ENCODE measurements at places on chromosomes 12 and 14.
A peak's percentile ranks its signal among the peaks of the same experiment; 100 is the strongest.

DNA sequence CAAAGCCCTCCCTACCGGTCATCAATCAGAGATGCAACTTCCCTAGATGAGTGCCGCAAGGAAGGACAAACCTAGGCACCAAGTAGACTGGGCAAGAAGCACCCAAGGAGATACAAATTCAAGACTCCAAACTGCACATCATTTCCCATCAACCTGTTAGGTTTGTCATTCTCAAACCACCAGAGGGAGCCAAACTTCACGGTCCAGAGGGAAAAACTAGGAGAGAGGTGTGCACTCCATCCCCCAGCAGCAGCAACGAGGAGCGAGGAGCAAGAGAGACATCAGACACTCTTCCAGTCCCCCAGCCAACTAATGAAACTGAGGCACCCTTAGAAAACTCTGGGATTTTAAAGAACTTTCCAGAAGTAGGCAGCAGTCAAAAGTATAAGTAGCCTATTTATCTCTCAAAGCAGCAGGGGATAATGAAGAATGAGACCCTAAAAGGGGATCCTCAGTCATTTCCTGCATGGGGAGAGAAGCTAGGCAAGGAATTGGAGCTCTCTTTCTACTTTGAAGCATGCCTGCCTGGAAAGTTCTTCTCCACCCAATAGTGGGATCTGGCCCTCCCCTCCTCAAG lies 37.0 kb upstream of the NT5DC3 start:
- peak; percentile 70 for DNase-seq

DNA sequence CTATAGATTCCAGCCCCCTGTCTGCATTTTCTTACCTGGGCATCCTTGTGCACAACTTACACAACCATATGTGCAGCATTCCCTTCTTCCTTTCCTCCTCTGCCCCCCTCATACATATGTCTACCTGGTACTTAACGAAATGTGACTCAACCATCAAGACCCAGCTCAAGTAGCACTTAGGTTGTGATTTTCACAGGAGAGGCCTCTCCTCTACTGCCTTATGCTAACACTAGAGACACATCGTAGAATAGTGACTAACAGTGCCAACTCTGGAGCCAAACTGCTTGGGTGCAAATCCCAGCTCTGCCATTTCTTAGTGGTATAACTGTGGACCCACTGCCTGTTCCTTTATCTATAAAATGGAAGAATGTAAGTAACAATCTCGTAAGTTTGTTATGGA lies 24.1 kb upstream of the PLEKHA5 start:
- DNase-seq, result no peak

DNA sequence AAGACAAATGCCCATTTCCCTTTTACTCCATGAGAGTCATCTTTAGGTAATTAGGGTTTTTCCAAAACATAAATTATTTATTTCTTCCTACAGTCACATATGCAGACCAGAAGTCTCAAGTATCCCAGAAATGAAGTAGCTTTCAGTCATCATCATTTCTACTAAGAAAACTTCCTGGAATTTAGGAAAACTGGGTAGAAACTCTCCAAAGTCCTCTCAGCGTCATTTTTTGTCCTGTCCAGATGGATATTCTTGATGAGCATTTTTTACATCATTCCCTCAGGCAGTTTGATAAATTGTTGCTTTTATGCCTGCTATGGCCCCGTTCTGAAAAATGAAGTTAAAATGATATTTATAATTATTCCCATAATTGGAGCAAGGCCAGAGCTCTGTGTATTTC lies 93.9 kb upstream of the DCN start:
- no peak for DNase-seq

DNA sequence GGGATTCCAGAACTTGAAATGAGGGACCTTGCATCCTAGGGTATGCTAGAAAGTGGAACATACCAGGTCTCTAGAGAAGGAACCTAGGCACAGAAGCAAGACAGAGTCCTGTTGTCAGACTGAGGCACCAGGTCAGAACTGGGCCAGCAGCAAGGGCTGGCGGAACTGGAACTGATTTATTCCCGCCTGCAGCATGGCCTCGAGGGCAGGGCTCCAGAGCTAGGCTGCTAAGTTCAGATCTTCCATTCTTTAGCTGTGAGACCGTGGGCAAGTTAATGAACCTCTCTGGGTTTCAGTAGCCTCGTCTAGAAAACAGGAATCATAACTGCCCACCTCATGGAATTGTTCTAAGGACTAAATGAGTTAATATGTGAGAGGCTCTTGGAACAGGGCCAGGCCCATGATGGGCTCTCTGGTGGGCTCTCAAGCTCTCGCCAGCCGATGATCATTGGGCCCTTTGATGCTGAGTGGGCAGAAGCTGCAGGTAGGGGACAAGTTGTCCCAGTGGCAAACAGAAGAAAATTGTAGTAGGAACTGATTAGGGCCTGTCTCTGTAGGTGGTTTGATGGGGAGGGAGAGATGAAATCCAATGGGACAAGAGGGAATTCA lies 199.8 kb downstream of the ZFP36L1 start:
- no peak for DNase-seq

GRCh38 chr12:113424915-113425823 lies 3.0 kb downstream of the SDSL start:
- peak; percentile 63 for DNase-seq

DNA sequence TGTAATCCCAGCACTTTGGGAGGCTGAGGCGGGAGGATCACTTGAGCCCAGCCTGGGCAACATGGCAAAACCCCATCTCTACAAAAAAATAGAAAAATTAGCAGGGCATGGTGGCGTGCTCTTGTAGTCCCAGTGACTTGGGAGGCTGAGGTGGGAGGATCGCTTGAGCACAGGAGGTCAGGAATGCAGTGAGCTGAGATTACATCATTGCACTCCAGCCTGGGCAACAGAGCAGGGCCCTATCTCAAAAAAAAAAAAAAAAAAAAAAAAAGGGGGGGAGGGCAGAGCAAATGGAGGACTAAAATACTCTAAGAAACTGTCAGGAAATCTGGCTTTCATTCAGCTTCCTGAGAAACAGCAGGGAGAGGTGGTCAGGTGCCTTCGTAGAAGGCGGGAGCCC lies 31.7 kb upstream of the TSPAN9 start:
- no peak for DNase-seq

DNA sequence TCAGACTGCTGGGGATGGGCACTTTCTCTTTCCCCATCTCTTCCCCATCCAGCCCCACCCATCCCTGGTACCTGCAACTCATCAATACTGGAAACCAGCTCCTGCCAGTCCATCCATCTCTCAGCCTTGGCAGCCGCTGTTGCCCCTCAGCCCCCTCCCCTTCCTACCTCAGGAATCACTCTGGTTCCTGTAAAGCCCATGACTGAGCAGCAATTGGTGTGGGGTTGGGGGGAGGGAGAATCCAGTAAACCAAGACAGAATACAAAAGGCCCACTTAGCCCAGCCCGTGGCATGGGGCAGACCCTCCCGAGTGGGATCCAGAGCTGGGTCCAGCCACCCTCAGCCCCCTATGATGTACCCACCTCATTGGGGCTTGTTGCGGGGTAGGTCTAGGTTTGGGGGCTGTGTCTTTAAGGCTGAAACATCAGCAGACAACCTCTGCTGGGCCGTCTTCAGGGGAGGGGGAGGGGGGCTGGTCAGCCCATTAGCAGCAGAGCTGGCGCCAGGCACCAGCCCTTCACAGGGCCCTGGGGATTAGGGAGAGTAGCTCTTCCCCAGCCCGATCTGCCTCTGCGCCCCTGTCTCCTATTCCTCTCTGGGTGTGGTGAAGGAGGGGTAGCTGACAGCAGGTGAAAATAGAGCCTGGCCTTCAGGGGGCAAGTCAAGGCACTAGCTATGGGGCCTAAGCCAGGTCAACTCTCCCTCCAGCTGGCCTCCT lies 702 bp upstream of the PRPH start:
- DNase-seq, result no peak

DNA sequence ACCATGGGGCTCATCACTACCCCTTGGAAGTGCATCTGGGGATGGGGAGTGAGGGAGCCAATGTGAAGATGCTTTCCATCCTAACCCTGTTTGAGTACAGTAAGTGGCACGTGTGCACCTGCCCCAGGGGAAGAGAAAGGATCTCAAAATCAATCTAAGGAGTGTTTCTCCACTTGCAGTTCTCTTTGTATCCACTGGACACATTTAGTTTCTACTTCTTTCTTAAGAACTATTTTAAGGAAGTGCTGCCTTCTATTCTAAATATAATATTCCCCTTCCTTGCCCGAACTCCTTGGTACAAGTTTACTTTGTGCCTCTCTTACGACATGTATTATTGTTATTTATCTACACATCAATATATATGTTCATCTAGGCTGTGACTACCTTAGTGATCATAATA lies 73.8 kb downstream of the TTC6 start:
- no peak for DNase-seq

DNA sequence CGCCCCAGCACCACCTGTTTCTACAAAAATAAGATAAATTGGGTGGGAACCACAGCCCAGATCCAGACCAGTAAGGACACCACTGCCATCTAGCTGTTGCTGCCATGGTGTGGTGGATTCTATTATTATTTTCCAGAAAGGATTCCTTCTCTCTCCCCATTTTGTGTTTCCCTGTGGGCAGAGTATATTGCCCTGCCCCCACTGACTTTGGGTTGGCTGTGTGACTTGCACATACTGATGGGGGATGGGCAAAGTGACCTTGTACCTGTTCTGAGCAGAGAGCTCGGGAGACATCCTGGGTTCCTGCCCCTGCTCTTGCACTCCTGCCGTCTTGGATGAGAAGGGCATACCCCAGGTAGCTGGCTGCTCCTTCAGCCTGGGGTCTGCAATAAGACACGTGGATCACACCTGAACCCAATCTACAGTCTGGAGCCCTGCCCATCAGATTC lies 24.3 kb downstream of the MOAP1 start:
- peak; percentile 55 for DNase-seq

DNA sequence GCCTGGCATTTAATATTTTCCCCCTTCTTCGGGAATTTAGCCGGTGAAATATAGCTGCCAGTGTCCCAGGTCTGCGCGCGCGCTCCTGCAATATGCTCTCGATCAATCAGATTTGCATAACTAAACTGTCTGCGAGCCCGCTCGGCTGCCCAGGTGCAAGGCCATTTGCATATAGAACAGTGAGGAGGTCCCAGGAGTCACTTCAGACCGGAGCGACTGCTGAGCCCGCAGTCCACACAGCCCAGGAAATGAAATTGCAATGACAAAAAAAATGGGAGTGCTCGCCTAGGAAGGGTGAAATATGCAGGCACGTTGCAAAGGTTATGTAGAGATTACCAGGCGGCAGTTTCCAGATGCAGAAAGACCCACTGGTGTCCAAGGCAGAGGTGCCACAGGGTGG lies 228.5 kb downstream of the VRK1 start:
- no peak for DNase-seq

- DNase-seq, result no peak
Measured at GRCh38 chr14:29348504-29348903, 579.1 kb downstream of the PRKD1 start.

DNA sequence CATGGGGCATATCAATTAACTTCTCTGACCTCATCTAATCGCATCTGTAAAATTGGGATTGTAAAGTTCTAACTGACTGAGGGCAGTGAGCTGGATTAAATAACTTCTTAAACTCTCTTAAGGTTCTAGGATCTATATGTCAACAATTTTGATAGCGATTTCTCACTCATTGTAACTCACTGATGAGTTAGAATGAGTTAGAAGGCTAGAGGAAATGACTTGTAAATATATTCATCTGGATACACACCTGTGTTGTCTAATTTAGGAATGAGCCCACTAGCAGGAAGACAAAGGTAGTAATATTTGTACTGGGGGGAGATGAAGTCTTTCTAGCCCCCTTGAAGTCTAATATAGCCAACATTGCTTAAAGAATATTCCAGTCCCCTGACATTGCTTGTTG lies 46.3 kb upstream of the CERS5 start:
- no peak for DNase-seq

DNA sequence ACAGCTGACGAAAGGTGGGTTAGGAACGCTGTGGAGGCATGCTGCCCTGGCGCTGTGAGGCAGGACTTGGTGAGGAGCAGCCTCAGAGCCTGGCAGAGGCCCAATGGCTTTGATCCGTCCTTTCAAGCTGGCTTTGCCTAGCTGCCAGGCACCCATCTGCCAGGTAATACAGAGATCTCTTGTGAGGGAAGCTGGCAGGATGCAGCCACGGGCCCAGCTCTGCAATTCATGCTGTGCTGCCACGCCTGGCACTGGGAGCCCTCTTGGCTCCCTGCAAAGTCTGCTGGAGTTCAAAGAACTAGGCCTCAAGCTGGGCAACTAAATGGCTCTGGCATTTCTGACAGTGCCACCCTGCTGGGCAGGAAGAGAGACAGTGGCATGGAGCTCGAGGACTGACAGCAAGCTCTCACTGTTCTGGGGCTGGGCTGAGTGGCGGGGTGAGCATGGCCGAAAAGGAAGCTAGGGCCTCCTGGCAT lies 18.7 kb downstream of the IQSEC3 start:
- no peak for DNase-seq

DNA sequence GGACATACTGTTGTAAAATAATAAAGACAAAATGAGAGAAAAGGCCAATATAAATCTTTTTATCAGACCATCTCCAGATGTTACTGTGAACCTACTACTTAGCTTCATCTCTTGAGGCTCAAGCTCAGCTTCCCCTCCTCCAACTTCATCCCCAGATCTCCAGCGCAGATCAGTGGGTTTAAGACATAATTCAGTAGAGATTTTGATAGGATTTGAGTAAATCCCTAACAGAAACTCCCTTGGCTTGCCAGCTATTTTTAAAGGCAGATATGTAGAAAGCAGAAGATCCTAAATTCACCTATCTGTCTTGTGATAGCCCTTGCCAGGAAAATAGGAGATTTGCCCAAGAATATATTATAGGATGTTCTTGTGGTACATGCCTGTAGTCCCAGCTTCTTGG lies 236.7 kb downstream of the FBXL14 start:
- peak; percentile 53 for DNase-seq

DNA sequence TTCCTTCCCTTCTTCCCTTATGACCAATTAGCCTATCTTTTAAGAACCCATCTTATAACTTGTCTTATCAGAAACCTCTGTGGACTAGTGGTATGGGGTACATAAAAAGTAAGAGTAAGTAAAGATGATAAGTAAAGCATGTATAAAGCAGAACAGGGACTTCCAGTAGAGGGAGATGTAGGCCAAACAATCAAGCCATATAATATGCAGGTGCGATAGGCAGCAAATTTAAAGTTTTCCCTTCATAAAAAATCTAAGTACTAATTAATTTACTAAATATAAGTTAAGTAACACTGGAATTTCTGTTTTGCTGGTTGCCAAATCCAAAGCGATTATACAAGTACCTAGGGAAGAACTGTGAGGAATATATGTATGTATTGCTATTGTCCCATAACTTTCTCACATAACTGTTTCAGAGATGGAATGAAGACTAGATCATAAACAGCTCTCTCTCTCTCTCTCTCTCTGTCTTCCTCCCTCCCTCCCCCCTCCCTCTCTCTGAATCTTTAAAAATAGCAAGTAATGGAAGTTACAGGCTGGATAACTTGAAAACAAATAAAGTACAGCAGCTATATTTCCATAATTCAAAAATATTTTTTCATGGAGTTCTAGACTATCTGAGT lies 25.7 kb downstream of the METTL25 start:
- DNase-seq, result no peak

DNA sequence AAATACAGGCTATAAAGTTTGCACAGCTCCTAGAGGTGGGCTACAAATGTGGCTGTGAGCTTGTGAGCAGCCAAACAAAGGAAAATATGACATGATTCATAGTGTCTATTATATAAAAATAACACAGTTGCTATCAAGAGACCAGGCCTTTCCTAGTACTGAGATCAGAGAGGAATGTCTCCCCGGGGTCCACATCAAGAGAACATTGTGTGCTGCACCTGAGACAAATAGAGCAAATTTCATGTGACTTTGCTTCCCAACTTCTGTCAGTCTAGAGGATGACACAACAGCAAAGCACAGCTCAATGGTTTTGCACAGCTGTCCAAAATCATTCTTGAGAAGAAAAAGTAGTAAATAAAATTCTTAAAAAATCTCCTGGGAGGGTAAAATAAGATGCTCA lies 297.5 kb upstream of the PRKD1 start:
- DNase-seq, result no peak

- DNase-seq, result no peak
Measured at GRCh38 chr12:112928978-112929377, 9.3 kb upstream of the OAS3 start.
